ENCODE measurements at places on chromosomes 1 and 21. TPM values are rescaled to one million over a fixed set of nuclear protein-coding genes. Genes with fewer than 3 reads are reported as not detected.

DNA sequence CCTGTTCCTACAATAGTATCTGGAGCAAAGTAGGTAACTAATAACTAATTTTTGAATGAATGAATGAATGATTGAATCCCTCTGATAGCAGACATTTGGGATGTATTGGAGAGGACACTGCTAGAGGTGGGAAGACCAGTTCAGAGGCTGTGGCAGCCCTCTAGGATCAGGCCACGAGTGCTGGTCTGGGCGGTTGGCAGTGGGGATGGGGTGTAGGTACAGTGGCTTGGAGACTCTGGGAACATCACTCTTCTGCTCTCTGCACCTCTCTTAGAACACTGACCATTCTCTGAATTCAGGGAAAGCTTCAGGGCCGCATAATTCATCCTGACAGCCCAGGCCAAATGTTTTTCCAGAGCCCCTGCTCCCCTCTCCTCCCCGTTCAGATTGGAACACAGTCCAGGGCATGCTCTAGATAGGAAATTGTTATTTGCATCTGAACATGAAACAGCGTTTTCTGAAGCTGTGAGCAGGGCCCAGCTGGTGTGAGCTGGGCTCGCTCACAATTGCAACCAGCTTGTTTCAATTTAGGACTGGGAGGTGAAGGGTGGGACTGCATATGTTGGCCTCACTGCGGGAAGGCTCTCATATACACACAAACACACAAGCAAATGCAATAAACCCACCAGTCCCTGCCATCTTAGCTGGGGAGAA lies 253.1 kb upstream of the USP24 start:
- DNase-seq = no peak

DNA sequence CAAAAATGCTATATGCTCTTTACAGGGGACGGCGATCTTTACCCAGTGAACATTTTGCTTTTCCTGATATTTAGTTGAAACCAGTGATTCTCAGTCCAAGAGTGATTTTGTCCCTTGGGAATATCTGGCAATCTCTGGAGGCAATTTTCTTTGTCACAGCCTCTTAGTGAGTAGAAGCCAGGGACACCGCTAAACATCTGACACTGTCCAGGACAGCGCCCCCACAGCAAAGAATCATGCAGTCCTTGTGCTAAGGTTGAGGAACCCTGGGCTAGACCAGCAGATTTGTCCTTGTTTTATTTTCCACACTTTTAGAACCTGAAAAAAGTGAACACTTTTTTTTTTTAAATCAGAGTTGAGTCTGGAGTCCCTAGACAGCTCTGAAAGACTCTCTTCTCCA lies 13.1 kb downstream of the EVA1C start:
- DNase-seq = no peak

The AHCYL1 gene
- 55.7 TPM for total RNA-seq

GRCh38 chr1:31318146-31318545 lies 21.3 kb downstream of the ZCCHC17 start:
- no peak for DNase-seq

DNA sequence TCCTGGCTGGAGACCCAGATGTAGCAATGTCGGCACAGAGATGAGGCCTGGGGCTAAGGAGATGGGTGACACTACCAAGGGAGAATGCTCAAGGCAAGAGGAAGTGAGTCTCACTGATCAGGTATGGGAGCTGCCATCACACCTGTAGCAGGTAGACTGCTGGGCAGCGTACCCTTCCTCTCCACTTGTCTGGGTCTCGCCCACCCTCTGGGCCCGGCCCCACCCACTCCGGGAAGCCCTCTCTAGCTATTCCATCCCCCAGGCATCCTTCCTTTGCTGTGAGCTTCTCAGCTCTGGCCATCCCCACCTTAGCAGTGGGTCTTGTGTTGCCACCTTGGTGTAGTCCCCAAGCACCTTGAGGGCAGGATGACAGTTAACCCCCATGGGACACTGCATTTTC lies 87.7 kb upstream of the EDN2 start:
- no peak for DNase-seq

DNA sequence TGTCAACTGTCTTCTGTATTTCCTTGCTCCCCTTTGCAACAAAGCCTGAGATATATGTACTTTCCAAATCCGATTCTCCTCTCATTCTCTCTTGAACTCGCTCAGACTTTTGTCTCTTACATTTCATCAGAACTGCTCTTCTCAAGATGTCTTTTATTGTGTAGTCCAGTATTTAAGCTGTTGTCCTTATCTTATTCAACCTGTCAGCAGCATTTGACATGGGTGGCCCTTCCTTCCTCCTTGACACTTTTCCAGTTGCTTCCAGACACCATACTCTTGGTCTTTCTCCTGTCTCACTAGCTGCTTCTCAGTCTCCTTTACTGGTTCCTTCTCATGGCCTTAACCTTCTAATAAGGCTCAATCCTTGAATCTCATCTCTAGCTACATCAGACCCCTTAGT lies 47.0 kb downstream of the TSNAX start:
- no peak for DNase-seq

- no peak for DNase-seq
These were observed 159.0 kb downstream of the CASZ1 start for GRCh38 chr1:10637400-10637799.

The TCHHL1 gene
- not detected for total RNA-seq

GRCh38 chr1:17601643-17602382 lies 62.3 kb downstream of the ARHGEF10L start:
- no peak for DNase-seq

DNA sequence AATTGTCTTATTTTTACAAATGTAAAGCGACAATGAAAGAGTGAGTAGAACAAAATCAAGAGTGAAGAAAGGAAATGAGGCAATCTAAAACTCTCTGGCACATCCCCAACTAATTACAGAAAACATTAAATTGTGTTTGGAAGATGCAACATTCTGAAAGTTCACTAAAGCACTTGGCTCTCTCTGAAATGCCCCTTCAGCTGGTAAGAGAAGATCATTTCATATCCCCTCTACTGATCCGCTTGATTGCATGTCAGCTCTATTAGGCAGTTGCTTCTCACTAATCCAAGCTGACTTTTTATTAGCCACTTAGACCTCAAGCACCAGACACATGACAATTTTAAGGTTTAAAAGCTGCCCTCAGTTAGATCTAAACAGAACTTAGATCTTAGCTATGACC lies 262.8 kb upstream of the PRMT6 start:
- DNase-seq = no peak

The CBS gene
- total RNA-seq = 12.8 TPM

The RGS1 gene
- total RNA-seq = 3.5 TPM

- DNase-seq = no peak
These were observed 47.2 kb downstream of the ARHGEF11 start for GRCh38 chr1:156998301-156998700.

GRCh38 chr21:33668180-33668579 lies 25.9 kb downstream of the ITSN1 start:
- no peak for DNase-seq

- no peak for DNase-seq
These were observed 217.9 kb downstream of the RHOU start for GRCh38 chr1:228953207-228953606.

The CLCA1 gene
- not detected for total RNA-seq

The TBX19 gene
- 0.88 TPM for total RNA-seq

DNA sequence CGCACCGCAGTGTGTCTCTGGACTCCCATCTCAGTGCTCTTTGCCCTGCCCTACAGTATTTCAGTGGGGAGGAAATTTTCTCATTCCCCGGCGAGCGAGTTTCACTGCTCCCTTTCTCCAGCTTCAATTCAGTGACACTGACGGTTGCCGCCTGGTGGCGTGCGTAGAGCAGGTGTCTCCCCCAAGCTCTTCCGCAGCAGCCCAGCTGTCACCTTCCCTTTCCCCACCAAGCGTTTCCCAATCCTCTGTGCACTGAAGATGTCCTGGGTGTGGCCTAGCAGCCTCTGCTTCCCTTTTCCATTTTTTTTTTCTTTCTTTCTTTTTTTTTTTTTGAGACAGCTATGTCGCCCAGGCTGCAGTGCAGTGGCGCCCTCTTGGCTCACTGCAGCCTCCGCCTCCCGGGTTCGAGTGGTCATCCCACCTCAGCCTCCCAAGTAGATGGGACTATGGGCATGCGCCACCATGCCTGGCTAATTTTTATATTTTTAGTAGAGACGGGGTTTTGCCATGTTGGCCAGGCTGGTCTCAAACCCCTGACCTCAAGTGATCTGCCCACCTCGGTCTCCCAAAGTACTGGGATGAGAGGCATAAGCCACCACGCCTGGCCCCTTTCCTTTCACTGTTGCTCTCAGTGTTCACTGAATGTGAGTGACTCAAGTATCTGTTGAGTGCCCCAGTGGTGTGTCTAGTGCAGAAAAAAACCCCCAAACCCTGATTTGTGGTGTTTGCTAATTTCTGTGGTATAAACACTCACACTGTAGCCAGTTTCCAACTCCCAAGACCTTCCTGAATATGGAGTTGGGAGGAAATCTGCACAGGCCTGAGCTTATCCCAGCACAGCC lies 30.1 kb downstream of the TNFRSF1B start:
- DNase-seq = peak; percentile 58

- no peak for DNase-seq
These were observed 3.6 kb upstream of the SCAF4 start for GRCh38 chr21:31735511-31735992.

The TMCC2 gene
- 11.9 TPM for total RNA-seq

The BCL2L15 gene
- total RNA-seq = not detected

- no peak for DNase-seq
These were observed 1.9 kb downstream of the OR14A16 start for GRCh38 chr1:247822060-247822459.

The KRTAP21-2 gene
- not detected for total RNA-seq

- DNase-seq = peak; percentile 84
These were observed at the start of gene VANGL2 for GRCh38 chr1:160400223-160400645. Gene VANGL2 (plus strand): TSS chr1:160400564. CDS start chr1:160415838, 15,274 bp downstream.

DNA sequence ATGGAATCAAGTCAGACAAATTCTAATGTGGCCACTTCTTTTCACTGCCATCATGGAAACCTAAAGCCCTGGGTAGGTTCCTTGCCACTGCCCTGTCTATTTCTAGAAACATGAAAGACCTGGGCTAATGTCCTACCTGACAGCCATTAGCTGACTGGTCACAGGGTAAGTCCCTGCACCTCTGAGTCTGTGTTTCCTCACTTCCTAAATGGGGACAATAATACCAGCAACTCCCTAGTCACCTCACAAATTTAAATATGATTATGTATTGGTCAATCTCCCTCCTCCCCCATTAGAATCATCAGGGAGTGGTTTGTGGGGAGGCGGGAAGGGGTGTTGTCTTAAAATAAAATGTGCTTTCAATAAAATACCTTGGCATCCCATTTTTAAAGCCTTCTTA lies 2.2 kb downstream of the CREG1 start:
- no peak for DNase-seq

DNA sequence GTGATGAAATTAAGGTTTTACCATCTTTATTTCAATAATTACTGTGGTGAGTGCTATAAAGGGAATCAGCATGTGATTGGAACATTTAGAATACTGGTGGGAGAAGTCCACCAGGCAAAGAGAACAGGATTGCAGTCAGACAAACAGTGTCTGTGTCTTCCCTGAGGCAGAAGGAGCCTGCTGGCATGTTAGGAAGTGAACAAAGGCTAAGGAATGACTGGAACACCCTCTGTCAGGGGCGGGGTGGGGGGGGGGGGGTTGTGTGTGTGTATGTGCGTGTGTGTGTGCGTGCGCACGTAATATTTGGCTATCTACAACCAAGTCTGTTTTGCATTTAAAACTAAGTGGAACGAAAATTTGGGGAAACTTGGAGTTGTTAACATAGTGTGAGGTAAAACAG lies 30.2 kb downstream of the SRRM1 start:
- no peak for DNase-seq

DNA sequence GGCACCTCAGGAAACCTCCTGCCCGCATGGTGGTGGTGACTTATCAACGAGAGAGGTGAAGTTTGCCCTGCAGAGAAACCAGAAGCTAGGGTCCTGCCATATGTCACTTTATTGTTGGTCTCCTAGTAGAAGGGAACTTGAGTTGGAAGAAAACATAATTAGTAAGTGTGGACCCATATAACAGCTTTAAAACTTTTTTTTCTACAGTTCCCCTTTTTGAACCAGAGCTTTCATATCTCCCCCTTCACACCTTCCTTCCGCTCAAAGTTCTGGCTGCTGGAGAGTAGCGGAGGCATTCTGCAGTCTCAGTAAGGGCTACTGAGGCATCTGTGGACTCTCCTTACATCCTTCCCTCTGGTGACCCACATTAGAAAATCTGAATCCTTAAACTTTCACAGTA lies 48.9 kb downstream of the PHC2 start:
- DNase-seq = no peak

- no peak for DNase-seq
These were observed 42.6 kb upstream of the CD101 start for GRCh38 chr1:116958977-116959376.

DNA sequence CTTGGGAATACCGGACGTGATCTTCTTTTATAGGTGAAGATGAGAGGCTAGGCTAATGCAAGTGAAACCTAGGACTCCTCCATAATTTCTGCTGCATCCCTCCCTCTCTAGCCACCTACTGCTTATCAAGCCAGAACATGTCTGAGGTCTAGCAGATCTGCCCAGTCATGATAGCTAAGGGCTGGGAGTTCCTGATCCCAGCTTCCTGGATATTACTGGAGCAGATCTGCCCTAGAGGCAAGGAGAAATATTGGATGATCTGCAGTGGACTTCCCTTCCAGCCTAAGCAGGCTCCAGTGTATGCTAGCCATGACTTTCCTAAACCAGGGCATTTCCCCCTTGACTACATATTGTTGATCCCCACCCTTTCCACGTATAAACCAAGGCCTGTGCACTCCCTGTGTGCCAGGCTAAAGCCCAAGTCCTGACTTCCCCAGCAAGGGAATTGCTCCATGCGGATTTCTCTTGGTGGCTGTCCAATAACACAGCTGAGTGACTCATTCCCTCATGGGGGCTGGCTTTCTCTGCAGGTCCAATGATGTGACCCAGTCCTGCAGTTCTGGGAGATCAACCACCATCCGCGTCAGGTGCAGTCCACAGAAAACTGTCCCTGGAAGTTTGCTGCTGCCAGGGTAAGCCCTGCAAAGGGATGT lies 15.5 kb upstream of the SARS1 start:
- peak; percentile 48 for DNase-seq

DNA sequence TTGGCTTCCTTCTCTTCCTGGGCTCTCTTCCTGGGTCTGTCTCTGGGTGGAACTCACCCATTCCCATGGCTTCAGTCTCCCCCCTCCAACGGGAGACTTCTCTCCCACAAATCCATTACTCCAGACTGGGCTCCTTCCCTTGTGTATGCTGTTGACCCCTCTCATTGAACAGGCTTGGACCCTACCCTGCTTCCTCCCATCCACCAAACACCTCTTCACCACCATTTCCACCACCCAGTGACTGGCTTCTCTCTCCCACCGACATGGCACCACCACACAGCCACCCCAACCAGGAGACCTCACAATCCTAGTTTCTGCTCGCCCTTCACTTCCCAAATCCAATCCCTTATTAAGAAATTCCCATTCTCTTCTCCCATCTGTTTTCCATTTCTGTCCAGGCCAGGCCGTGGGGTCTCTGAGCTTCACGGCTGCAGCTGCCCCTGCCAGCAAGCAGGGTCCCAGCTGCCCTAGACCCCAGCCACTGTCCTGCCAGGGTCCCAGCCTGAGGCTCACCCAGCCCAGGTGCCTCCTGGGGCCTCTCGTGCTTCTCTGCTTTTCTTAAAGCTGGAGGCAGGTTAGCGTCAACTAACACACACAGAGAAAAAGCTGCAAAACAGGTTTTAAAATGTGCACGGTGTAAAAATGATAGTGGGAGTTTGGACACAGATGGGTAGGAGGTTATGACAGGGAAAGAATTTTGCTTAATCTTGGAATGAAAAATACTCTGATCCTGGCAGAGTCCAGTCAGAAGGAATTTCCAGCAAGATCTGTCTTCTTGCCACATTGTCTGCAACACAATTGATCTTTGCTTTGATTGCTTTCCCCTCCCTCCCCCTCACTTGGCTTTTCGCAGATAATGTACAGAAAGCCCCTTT lies 383.8 kb upstream of the VAMP3 start:
- DNase-seq = no peak

The ANGPTL1 gene
- total RNA-seq = 19.0 TPM

Measured in left cardiac atrium (tissue), 4 donors.